Right ventricle myocardium superior (tissue), 1 donor: ENCODE measurements at places on chromosomes 2 and 18.

GRCh38 chr2:74777161-74777900, 56.6 kb upstream of the HK2 start:
- DNase-seq: no peak

DNA sequence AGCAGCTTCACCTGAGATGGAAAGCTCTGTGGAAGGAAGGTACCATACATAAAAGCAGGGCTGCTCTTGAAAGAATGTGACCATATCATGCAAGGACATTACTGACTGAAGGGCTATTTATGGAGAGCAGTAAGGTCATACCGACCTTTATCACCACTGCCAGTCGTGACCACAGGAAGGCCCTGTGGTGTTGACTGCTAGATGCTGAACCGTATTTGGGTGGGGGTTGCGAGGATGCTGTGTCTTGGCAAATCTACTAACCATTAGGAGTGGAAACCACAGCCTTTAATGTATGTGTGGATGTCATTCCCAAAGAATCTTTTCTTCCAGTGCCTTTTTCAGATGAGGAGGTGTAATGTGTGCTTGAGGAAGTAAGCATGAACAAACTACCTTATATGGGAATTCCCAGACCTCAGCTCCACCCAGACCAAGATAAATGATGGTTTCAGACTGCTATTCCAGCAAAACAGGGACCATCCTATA, 60.8 kb downstream of the LIMS1 start:
- DNase-seq: no peak

DNA sequence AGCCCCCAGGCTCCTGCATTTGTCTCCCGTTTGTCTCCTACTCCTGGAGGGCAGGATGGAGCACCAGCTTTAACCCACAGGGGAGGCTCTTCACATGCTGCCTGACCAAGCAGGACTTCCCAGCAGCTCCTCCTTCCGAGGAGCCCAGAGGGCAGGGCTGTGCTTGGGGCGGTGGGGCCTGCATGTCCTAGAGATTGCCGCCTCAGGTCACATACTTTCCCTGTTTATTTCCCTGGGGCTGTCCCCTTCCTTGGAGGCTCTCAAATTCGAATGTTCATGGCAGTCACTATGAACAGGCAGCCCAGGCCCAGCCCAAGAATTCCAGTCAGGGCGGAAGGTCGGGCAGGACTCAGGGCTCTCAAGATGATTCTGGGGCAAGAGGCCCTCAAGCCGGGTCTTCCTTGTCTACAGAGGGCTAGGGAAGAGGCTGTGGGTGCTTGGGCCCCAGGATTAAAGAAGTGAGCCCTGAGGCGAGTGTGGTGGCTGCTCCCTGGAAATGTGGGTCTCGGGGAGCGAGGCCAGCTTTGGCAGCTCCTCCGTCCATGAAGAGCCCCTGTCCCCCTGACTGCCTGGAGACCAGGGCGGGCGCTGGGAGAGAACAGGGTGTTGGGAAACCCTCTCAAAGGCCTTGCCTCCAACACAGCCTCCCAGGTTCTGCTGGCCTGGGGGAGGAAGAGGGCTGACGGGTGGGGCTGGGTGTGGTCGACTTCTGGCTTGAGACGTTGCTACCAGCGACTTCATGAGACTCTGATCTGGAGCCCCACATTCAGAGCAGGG, 48.9 kb upstream of the HPCAL1 start:
- peak; percentile 7 for DNase-seq

DNA sequence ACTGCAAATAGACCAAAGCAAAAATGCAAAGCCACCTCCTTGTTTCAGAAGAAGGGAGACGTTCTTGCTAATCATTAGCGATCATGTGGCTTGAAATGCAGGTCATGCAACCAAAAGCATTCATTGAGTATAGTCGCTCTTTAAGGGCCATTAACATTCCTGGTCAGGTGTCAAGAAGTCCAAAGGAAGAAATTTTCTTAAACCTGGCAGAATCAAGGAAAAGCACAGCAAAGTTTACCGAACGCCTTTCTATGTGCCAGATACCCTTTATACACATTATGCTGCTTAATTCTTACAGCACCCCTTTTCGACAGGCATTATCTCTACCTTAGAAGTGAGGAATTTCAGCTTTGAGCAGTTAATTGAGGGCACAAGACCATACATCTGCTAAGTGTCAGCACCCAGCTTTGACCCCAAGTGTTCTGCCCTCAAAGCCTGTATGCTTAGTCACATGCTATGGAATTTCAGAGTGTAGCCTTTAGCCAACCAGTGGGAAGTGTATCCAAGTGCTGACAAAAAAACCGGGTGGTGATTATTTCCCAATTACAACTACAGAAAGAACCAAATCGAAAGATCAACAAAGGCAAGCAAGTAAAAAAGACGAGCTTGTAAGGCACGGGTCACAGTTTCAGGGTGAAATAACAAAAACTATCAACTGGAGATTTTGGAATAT, 70.8 kb downstream of the EPHA4 start:
- no peak for DNase-seq
